ENCODE measurements at places on chromosomes 16 and 17.

GRCh38 chr16:20122011-20122410 is 48.3 kb upstream of the GPR139 start:
- DNase-seq, result no peak

DNA sequence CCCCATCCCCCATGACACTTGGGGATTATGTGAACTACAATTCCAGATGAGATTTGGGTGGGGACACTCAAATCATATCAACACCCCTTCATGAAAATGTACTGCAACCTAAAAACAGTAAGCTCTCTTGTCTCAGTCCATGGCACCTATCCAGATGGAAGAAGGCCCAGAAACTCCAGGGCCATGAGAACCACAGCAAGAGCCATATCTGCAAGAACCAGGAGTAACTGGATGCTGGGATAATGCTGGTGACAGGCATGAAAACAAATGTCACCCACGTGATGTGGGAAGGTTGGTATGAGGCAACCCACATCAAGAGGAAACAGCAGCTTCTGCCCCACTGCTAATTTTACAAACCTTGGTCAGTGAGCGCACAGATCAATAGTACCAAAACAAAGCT is 400.1 kb upstream of the ERCC4 start:
- DNase-seq, result no peak

GRCh38 chr16:1347286-1347855 is 4.3 kb downstream of the TSR3 start:
- DNase-seq, result no peak

DNA sequence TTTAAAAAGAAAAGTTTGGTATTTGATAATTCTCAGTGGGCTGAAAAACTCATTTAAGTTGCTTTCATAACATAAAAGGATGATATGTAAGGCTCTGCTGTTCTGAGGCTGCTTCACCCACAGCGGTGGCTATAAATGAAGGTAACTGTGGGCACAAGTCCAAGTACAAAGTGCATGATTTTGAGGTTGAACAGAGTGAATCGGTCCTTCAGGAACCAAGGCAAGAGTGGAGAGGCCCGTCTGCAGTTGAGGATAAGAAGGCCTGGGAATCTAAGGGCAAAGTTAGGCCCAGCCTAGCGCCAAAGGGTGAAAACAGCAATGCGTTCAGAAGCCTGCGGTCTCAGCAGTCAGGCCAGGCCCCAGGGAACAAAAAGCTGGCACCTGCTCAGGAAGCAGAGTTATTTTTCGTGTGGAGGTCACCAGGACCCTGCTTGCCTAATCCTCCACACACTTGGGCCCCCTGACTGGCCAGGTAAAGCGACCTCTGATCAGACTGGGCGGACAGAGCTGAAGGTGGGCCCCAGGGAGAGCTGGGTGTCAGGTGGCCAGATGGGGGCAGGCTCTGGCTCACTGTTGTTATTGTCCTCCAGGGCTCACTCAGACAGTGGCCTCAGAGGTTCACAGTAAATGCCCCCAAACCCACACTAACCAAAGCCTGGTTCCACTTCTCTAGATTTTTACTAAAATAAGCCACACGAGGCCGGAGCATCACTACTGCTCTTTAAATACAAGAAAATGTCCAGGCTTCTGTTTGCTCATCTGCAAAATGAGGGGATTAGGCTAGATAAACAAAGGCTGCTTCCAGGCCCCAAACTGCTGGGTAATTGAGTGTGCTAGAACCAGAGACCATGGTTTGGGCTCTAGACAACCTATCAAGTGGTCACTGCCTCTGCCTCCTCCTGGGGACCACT is 46.5 kb downstream of the TEX2 start:
- DNase-seq, result no peak

GRCh38 chr17:75670868-75671267 is 3.7 kb downstream of the SAP30BP start:
- DNase-seq, result no peak

GRCh38 chr16:4052096-4052495 is 64.1 kb downstream of the ADCY9 start:
- no peak for DNase-seq

DNA sequence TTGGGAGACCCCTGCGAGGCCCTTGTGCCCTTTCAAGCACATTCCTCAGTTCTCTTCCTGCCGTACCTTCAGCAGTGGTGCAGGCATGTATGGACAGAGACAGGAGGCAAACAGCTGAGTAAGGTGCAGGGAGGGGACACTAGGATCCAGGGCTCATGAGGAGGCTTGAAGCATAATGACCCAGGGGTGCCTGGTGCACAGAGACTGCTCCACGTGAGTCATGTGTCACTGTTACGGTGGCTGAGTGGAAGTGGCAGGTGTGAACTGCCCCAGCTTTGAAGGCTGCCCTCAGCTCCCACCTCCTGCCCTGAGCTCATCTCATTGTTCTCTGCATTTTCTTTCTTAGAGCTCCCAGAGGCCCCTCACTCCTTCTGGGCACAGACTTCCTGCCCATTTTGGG is 124.8 kb downstream of the NTN1 start:
- DNase-seq, result no peak

- DNase-seq, result no peak
Measured at GRCh38 chr17:56159826-56160380, 6.6 kb downstream of the ANKFN1 start.

DNA sequence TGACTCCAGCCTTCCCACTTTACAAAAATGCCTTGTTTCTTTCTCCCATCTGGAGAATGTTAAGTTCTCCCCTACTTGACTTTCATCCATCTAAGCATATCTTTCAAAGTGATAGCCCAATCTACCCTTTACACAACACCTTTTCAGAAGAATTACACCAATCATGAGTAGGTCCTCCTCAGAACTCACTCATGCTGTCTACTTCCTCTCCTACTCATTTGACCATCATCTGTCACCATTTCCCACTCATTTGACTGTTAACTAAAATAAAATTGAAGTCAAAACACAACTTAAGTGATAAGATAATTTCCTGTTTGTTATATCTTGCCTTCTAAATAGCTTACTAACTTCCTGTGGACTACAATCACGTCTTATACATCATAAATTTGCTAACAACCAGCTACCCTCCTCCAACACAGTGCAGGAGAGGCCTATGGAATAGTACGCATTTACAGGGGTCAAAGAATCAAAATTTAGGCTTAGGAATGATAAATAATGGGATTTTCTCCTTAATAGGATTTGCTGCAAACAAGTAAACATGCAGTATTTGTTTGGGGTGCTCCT is 16.1 kb downstream of the KCNJ16 start:
- DNase-seq, result no peak

DNA sequence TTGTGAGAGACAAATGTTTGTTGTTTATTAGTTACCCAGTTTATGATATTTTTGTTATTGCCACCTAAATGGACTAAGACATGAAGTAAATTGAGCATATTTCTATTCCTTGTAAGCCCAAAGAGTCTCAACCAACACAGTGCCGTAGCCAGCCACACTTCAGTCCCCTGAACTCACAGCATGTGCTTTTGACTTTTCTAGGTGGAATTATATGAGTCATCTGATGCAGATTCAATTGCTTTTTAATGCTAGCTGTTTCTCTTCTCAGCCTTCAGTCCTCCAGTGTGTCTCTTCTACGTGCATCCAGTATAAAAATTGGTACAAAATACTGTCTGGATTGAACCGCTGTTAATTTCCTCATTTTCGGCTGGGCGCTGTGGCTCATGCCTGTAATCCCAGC is 39.0 kb downstream of the IQCK start:
- no peak for DNase-seq

DNA sequence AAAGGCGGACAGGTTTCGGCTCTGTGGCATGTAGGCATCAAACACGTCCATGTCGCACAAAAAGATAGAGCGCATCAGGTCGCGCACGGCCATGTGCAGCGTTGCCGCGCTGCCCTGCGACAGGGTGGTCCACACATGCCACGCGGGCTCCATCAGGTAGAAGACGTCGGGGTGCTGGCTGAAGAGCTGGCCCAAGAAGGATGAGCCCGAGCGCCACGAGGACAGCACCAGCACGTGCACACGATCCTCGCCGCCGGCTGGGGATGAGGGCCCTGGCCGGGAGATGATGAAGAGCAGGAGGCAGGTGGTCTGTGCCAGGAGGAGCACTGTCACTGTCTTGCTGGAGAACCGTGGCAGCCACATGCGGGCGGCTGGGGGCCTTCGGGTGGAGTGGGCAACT is 5.9 kb downstream of the CHST5 start:
- DNase-seq, result no peak

DNA sequence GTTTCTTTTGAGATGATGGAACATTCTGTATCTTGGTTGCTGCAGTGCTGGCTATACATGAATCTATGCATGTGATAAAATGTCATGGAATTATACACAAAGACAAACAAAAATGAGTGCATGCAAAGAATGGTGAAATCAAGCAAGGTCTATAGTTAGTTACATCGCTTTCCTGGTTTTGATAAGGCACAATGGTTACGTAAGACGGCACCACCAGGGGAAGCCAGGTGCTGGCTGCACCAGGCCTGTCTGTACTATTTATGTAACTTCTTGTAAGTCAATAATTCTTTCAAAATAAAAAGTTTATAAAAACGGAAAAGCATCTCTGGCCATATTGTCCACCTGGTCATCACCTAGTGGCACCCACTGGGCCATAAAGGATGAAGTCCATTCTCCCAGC is 46.5 kb downstream of the ARHGAP27 start:
- no peak for DNase-seq

DNA sequence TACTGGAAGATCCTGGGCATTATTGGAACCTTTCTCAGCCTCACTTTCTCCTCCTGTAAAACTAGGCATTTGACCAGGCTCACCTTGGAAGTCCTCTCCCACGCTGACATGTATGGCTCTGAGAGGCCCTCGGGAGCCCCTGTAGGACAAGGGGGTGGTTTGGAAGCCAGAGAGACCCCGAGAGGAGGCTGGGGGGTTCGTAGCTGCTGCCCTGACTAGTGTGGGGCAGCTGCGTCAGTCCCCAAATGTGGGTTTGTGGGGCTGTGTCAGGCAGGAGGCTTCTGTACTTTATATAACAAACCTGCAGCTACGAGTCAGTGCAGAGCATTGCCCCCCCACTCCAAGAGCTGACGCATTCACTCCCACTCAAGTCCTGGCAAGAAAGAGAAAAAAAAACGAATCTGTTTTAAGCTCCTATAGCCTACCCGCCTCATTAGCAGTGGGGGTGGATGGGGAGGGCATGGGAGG is 1.8 kb downstream of the CX3CL1 start:
- peak; percentile 67 for DNase-seq

DNA sequence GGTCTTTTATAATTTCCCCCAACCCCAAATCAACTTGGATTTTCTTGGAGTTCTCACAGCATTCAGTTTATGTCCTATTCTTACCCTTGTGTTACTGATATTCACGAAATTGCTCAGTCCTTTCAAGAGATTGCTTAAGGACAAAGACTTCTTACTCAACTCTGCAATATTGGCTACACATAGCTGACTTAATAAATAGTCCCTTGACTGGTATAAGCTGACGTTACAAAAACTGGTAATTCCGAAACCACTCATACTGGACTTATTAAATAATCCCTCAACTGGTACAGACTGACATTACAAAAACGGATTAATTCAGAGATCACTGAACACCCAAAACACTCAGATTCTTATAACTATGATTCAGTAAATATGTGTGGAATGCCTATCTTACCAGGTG is 860 bp downstream of the TIGD7 start:
- DNase-seq, result no peak

GRCh38 chr17:4559966-4560365 is 411 bp downstream of the GGT6 start:
- no peak for DNase-seq

- no peak for DNase-seq
Measured at GRCh38 chr17:82367724-82368524, 3.6 kb upstream of the UTS2R start.

- no peak for DNase-seq
Measured at GRCh38 chr16:31710134-31710533, 163.5 kb upstream of the ZNF267 start.

- DNase-seq, result no peak
Measured at GRCh38 chr16:53827741-53828140, 123.8 kb downstream of the FTO start.

- DNase-seq, result no peak
Measured at GRCh38 chr16:20899071-20899470, 1.1 kb downstream of the DCUN1D3 start.

- DNase-seq, result no peak
Measured at GRCh38 chr16:78764478-78764877, 665.0 kb downstream of the WWOX start.

- no peak for DNase-seq
Measured at GRCh38 chr17:29388937-29389336, 1.2 kb upstream of the TAOK1 start.

DNA sequence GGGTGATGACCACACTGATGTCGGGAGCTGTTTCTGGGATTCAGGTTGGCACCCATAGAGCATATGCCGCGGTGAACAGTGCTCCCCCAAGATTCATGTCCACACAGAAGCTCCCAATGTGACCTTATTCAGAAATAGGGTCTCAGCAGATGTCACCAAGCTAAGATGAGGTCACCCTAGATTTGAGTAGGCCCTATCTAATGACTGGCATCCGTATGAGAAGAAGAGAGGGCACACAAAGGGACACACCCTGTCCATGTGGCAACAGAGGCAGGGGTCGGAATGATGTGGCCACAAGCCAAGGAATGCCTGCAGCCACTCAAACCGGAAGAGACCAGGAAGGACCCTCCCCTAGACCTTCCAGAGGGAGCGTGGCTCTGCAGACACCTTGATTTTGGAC is 35.5 kb downstream of the TBC1D16 start:
- no peak for DNase-seq

DNA sequence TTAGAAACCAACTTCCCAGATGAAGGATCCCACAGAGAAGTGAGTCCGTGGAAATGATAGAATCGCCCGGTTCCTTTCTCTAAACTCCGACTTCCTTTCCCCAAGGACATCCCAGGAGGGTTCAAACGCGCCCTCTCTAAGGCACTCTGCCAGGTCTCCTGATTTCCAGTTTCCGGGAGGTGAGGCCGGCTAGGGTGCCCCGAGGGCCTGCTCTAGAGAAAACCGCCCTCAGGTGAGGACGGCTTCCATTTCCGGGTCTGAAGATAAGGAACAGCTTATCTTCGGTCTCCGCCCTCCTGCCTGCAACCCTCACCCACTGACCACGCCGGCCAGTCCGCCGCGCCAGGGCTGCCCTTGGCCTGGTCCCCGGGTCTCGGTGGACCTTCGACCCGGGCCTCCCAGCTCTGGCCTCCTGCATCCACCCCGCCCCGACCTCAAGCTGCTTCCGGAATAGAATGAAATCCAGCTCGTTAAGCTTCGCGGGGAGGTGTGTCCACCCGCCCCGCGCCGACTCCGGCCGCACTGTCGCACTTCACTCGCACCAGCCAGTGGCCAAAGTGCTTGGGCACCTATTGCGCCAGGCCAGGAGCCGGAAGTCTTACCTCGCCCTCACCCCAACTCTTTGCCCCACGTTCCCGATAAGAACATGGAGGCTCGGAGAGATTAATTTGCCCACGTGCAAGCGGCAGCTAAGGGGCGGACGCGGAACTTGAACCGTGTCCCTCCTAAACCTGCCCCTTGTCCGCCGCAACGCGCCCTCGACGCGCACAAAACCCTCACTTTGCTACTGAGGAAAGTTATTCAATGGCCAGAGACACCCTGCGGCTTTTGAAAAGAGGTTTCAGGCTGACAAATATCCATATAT is 836 bp upstream of the MMP15 start:
- no peak for DNase-seq

DNA sequence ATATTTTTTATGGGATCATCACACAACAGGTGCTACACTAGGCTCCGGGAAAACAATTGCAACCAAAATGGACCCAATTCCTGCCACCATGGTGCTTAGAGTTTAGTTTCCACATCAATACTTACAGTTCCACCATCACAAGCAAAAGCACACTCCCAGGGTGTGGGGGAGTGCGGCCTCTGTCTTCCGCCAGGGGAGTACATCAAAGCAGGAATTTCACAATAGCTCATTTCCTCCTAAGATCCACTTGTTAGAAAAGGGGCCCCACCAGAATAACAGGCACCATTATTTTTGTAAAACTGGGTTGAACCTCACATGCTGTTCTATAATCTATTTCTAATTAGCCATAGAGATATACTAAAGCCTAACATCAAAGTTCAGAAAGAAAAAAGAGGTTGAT is 44.3 kb upstream of the PSMD7 start:
- DNase-seq, result no peak

Measured in caudate nucleus (tissue), 63 donors.